Dorsolateral prefrontal cortex (tissue), 122 donors: ENCODE measurements at places on chromosomes 3 and 15.

- no peak for DNase-seq
Measured at GRCh38 chr3:68757157-68757556, 175.2 kb downstream of the TAFA4 start.

- no peak for DNase-seq
Measured at GRCh38 chr3:30286811-30287210, 319.6 kb upstream of the TGFBR2 start.

- no peak for DNase-seq
Measured at GRCh38 chr3:9833078-9833477, 10.7 kb downstream of the RPUSD3 start.

GRCh38 chr15:88108477-88108876 is 148.1 kb downstream of the NTRK3 start:
- no peak for DNase-seq

DNA sequence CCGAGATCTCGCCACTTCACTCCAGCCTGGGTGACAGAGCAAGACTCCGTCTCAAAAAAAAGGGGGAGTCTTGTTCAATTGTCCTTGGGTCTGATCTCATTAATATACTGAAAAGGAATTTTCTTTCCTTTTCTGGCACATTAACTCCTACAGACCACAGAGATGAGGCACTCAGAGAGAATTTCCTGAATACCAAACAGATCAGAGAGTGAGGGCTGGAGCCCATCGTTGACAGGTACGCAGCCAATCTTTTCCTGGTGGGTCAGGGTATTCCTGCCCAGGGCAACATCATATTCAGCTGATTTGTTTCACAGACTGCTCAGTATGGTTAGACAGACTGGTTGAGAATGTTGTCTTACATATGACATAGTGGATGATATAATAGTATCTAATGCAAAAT is 82.8 kb upstream of the TNFSF10 start:
- no peak for DNase-seq

GRCh38 chr3:148211725-148212124 is 486.0 kb upstream of the AGTR1 start:
- no peak for DNase-seq

- DNase-seq, result no peak
Measured at GRCh38 chr3:151276038-151276686, 2.2 kb downstream of the P2RY14 start.

DNA sequence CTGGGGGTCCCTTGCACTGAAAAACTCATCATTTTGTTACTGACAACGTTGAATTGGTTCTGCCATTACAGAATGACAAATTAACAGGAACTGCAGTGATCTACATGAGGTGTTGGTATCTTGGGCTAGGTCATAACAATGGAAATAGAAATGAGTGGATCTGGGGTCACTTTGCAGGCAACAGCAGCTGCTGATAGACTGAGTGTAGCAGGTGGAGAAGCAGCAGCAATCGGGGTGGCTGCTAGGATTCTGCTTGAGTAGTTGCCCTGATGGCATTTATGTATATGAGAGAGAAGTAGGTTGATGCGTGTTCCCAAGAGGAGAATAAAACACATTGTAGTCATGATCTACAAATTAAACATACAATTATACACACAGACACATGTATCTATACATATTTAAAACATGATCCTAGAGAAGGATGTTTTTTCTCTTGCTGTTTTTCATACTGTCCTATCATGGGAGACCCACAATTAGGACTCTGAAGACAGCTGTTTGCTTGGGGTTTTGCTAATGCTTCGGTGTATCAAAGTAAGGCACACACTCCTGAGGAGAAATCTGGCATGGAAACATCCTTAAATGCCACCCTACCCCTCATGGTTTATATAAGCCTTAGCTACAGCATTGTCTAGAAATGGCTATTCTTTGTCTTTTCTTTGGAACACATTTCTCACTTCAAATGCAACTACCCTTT is 15.8 kb upstream of the THBS1 start:
- no peak for DNase-seq

DNA sequence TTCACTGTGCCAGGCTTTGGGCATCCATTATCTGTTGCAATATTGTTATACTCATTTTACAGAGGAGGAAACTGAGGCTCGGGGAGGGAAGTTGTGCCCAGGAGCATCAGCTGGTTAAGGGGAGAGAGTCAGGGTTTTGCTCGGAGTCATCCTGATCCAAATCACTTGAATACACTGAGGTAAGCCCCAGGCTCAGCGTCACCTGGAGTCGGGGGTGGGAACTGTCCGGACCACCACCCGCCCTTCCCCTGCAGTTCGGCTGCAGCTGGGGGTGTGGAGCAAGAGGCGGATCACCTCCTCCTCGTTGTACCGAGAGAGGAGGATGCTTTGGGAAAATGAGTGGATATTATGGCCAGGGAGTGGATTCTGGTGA is 646 bp downstream of the HRH1 start:
- no peak for DNase-seq

- DNase-seq, result no peak
Measured at GRCh38 chr3:119357190-119357589, 63.0 kb downstream of the ARHGAP31 start.

- DNase-seq, result no peak
Measured at GRCh38 chr3:108804437-108804836, 18.1 kb upstream of the TRAT1 start.

DNA sequence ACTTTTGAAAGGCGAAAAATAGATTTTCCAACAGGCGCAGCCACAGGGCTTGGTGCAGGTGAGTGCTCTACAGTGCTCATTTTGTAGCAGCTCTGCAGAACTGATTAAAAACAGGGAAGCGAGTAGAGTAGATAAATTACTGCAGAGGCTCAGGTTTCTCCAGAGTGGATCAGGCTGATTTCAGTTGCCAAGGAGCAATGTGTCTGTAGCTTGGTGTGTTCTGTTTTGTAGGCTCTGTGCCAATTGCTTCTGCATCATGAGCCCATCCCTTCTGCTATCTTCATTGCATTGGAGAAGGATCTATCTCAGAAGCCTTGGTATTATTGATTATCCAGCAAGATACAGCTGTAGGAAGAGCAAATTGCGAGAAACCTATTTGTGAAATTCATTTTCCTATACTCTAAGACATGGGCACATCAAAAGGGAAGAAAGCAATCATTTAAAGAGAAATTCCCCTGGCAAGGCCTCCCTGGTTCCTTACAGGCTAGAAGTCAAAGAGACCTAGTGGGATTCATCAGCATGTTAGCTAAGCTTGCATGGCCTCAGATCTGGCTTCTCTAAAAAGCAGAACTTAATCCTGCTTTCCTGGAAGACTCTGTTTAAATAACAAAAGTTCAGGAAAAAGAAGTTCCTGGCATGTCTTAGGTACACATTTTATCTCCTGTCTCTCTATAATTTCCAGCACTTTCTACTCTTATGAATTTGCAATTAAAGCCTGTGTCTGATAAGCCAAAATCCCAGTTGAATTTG is 432.4 kb upstream of the ATP10A start:
- DNase-seq, result no peak

- no peak for DNase-seq
Measured at GRCh38 chr15:29099131-29099880, 170.3 kb downstream of the NSMCE3 start.

- no peak for DNase-seq
Measured at GRCh38 chr3:194572944-194573491, 60.2 kb downstream of the TMEM44 start.

- DNase-seq, result no peak
Measured at GRCh38 chr15:39455471-39455991, 125.3 kb upstream of the THBS1 start.

GRCh38 chr15:96849271-96849900 is 518.9 kb downstream of the NR2F2 start:
- DNase-seq, result no peak

- no peak for DNase-seq
Measured at GRCh38 chr3:56899851-56900250, 98.1 kb upstream of the ARHGEF3 start.

DNA sequence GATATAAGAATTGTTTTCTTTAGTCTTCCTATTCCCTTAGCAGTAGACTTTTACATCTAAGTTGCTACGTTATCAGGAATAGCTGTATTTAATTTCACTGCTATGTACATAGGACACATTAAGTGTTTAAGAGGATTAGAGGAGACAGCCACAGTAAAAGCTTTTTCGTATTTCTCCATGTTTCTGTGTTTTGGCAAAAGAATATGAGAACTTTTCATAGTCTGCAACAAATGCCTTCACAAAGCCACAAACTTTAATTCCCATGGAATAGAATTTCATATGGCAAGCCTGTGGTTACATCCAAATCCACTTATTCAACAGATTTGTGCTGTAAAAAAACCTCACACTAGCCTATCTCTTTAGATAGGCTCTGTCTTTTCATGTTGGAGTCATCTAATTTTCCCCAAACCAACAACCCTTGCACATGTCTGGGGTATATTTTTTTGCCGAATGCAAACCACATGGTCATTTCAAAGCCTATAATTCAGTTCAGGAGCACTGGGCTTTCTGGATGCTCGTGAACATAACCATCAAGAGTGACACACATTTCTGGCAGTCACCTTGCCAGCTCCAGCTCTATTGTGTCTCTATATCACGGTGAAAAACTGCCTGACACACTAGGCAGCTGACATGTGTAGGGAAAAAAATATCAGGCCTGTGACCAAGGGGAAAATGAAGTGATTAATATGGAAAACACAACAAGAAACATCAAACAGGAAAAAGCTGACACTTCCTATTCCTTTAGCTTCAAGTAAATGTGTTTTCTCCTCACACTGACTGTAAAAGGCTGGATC is 19.2 kb downstream of the PLD1 start:
- no peak for DNase-seq

- no peak for DNase-seq
Measured at GRCh38 chr3:108070356-108070755, 20.5 kb downstream of the CD47 start.

GRCh38 chr3:180996415-180996932 is 6.9 kb upstream of the DNAJC19 start:
- no peak for DNase-seq

- DNase-seq, result no peak
Measured at GRCh38 chr3:120641696-120642246, 40.3 kb downstream of the HGD start.

DNA sequence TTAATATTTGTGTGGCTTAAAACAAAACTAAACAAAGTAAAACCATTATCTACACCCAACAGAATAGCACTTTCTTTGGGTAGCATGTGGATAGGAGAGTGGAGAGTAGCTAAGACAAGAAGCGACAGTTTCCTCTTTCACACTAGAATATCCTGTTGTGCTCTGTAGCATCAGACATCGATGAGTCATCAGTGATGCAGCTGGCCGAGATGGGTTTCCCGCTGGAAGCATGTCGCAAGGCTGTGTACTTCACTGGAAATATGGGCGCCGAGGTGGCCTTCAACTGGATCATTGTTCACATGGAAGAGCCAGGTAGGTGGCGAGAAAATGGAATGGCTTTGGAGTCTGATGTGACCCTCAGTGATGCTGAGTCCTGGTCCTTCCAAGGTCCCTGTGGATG is 108.1 kb downstream of the USP13 start:
- DNase-seq, result no peak
